ENCODE measurements at places on chromosomes 11 and 22. TPM values are rescaled to one million over a fixed set of nuclear protein-coding genes. Genes with fewer than 3 reads are reported as not detected.

PGA4 gene
- total RNA-seq: 94.5 TPM

ELFN2 gene
- total RNA-seq: not detected

BMAL1 gene
- total RNA-seq: 54.1 TPM

GGTLC3 gene
- not detected for total RNA-seq

RFPL1 gene
- total RNA-seq: not detected

DNA sequence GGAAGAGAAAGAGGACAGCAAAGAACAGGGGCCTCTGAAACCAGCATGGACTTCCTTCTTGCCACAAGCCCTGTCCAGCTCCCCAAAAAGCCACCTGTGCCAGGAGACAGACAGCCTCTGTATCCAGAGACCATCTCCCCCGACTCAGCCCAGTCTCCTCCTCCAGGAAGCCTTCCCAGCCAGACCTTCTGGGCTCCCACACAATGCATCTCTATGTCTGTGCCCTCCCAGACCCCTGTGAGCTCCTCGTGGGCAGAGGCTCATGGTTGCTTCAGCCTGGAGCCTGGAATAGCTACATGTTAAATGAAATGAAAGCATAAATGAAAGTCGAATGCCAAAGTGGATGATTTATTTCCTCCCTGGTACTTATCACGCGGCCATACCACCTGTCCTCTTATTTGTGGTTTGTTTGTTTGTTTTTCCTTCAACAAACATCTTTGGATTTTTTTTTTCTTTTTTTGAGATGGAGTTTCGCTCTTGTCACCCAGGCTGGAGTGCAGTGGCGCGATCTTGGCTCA is 7.3 kb upstream of the ARAP1 start:
- DNase-seq: no peak

DNA sequence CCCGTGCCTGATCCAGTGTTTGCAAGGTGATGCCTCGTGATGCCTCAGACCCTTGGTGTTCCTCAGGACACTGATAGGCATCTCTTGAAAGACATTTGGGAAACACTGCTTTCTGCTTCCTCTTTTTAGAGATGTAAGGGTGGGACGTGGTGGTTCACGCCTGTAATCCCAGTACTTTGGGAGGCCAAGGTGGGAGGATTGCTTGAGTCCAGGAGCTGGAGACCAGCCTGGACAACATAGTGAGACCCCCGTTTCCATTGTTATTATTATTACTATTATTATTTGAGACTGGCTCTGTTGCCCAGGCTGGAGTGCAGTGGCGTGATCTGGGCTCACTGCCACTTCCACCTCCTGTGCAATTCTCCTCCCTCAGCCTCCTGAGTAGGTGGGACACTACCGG is 6.5 kb upstream of the SOX10 start:
- DNase-seq: no peak

DNA sequence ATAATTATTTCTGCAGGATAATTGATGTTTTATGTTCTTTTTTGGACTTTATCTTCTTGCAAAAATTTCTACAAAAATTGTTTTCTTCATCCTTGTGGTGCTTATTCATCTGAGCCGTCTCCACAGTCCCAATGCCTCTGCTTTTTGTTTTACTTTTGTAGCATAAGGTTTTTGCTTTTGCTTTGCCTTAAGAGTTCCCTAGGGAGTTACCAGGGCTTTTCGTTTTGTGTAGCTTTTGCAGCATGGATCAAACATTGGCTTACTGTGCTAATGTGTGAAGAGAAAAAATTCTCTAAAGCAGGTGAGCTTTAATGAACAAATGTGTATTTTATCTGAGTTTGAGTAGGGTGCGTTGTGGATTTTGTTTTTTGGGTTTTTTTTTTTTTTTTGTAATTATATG is 11.8 kb downstream of the XBP1 start:
- no peak for DNase-seq

DNA sequence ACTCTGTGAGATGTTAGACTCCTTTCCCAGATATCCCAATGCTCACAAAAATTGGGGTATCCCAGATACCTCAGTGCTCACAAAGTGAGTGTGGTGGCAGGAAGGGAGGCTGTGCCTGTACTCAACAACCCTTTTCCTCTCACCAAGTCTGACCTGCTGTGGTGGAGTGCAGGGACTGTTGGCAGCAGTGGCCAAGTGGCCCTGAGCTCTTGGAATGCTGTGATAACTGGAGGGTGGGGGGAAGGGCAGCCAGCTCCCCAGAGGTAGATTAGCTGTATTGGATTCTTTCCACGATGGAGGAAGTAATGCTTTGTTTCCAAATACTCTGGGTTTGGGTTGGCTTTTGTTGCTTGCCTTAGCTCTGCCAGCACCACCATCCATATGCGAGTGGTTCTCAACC is 46.0 kb upstream of the OR9Q1 start:
- no peak for DNase-seq

DNA sequence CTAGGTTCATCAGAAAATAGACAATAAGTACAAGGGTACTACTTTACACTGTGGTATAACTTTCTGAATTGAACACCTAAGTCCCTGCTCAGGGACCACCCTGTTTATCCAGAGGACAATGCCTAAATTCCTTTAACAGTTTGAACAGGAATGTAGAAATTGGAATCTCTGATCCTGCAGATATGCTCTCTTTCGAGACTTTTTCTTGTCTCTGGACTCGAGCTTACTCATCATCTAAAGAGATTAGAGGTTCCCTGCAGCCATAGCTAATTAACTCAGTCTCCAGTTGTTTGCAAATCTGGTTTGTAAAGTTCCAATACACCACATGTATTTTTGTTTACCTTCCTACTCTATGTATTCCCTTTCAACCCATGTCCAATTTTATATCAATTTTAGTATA is 1.0 kb downstream of the HOATZ start:
- DNase-seq: no peak

All from omental fat pad (tissue), 4 donors.